A673 (cell line): ENCODE measurements at places on chromosomes 16 and 17. TPM values are rescaled to one million over a fixed set of nuclear protein-coding genes. Genes with fewer than 3 reads are reported as not detected.

DNA sequence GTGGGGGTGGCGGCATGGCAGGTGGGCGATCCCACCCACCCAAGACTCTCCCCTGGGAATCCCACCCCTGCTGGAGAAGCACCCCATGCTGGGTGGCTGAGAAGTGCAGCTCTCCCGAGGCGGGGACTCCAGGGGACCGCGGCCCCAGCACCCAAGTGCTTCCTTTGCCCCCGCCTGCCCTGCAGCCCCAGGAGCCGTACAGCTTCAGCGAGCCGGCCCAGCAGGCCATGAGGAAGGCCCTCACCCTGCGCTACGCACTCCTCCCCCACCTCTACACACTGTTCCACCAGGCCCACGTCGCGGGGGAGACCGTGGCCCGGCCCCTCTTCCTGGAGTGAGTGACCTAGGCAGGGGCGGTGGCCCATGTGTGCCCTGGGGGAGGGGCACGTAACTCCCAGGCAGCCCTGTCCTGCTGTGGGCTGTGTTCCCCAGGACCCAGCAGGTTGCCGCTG lies 11.7 kb downstream of the GAA start:
- no peak for DNase-seq
- no peak overlapping the region for H3K27ac ChIP-seq
- H3K27me3 ChIP-seq = no peaks in the 10 kb centered on the region
- H3K4me1 ChIP-seq = no peaks in the 10 kb centered on the region
- H3K4me3 ChIP-seq = no peak overlapping the region
- H3K36me3 ChIP-seq = no peaks in the 10 kb centered on the region

- no peak overlapping the region for H3K4me3 ChIP-seq
- H3K4me1 ChIP-seq = peaks cover 35% of the 10 kb centered on the region
- H3K27me3 ChIP-seq = no peaks in the 10 kb centered on the region
- H3K36me3 ChIP-seq = no peaks in the 10 kb centered on the region
- no peak overlapping the region for H3K27ac ChIP-seq
These were observed 204.8 kb upstream of the CHMP6 start for GRCh38 chr17:80786887-80787286.

DNA sequence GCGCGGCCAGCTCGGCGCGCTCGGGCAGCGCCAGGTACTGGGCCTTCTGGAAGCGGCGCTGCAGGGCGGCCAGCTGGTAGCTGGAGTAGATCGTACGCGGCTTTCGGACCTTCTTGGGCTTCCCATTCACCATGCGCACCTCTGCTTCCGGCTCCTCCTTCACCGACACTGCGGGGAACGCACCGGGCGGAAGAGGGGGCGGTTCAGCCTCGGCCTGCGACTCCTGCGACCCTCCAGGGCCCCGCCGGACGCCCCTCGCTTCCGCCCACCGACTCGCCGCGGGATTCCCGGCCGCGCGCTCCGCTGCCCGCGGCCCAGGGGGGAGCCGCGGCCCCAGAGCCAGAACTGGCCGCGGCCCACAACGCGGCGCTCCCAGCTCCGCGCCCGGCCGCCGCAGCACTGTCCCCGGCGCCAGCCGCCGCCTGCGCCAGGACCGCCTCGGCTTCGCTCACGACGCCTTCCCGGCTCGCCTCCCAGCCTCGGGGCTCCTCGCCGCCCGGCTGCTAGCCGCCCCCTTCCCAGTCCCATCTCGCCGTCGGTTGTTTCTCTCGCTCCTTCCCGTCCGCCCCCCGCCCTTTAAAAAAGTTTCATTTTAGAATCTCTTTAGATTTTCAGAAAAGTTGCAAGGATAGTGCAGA lies 1.5 kb downstream of the DLX3 start:
- H3K27ac ChIP-seq = no peak overlapping the region
- H3K4me3 ChIP-seq = peak overlapping the region; percentile 36
- no peak for DNase-seq

GRCh38 chr17:17518014-17518413 lies 21.8 kb upstream of the RASD1 start:
- no peak overlapping the region for H3K4me3 ChIP-seq
- no peak overlapping the region for H3K27ac ChIP-seq
- H3K4me1 ChIP-seq = peaks cover 9% of the 10 kb centered on the region
- H3K36me3 ChIP-seq = no peaks in the 10 kb centered on the region

DNA sequence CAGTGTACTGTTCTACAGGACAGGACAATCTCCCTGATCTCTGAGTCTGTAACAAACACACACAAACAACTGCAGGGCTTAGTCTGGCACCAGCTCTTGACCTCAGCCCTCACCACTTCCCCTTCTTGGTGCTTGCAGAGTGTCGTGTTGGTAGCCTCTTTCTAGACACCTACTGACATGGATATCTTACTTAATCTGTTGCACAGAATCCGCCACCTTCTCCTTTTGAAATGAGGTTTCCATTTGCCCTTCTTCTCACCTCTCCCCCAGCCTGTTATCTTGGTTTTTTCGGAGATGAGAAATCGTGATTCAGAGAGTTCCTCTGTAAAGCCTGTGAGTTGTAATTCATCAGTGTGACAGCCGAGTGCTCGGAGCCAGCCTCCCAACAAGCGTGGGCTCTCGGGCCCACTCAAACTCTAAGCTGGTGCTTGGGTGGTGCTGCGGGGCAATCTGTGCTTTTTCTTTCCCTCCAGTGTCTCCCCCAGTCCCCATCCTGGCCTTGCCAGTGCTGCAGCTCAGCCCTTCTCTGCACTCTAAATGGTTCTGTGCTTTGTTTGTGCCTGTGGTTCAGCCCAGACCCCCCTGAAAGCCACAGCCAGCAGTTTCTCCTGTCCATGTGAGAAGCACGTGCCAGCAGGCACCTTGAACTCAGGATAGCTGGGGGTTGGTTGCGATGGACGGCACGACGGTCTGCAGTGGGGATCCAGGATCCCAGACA lies 28.1 kb downstream of the KIAA0513 start:
- H3K27me3 ChIP-seq = no peaks in the 10 kb centered on the region
- no peaks in the 10 kb centered on the region for H3K36me3 ChIP-seq
- H3K4me1 ChIP-seq = peaks cover 2% of the 10 kb centered on the region

- no peaks in the 10 kb centered on the region for H3K27me3 ChIP-seq
- DNase-seq = peak; percentile 31
- no peak overlapping the region for H3K4me3 ChIP-seq
- H3K36me3 ChIP-seq = no peaks in the 10 kb centered on the region
- peak overlapping the region; percentile 54 for H3K27ac ChIP-seq
- H3K4me1 ChIP-seq = no peaks in the 10 kb centered on the region
These were observed 3.7 kb upstream of the CDK3 start for GRCh38 chr17:75996665-75997590.

- no peak for DNase-seq
- no peak overlapping the region for H3K4me3 ChIP-seq
- no peaks in the 10 kb centered on the region for H3K27me3 ChIP-seq
- H3K36me3 ChIP-seq = no peaks in the 10 kb centered on the region
- no peak overlapping the region for H3K27ac ChIP-seq
- peaks cover 42% of the 10 kb centered on the region for H3K4me1 ChIP-seq
These were observed 151.2 kb downstream of the ZNF423 start for GRCh38 chr16:49704586-49705155.

PRR35 gene
- 0.13 TPM in 1 of 2 replicates, not detected in the other for total RNA-seq

TMED6 gene
- total RNA-seq = 1.8 TPM in 1 of 2 replicates, not detected in the other

PTGES3L gene
- 0.64 and 1.1 TPM in 2 replicates for total RNA-seq

CYGB gene
- 0.56 and 0.61 TPM in 2 replicates for total RNA-seq

TP53TG3 gene
- total RNA-seq = not detected in 2 replicates
